ENCODE measurements at places on chromosomes 16 and 17.
A peak's percentile ranks its signal among the peaks of the same experiment; 100 is the strongest.

DNA sequence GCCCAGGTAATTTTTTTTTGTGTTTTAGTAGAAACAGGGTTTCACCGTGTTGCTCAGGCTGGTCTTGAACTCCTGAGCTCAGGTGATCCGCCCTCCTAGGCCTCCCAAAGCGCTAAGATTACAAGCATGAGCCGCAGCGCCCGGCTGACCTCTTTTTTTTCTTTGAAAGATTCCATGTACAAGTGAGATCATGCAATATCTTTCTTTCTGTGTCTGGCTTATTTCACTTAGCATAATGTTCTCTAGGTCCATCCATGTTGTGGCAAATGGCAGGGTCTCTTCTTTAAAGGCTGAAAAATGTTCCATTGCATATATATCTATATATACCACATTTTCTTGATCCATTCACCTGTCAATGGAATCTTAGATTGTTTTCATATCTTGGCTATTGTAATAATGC is 255.0 kb upstream of the MYOCD start:
- no peak for DNase-seq

- DNase-seq: no peak
Measured at GRCh38 chr17:70896843-70897242, 727.5 kb downstream of the KCNJ2 start.

DNA sequence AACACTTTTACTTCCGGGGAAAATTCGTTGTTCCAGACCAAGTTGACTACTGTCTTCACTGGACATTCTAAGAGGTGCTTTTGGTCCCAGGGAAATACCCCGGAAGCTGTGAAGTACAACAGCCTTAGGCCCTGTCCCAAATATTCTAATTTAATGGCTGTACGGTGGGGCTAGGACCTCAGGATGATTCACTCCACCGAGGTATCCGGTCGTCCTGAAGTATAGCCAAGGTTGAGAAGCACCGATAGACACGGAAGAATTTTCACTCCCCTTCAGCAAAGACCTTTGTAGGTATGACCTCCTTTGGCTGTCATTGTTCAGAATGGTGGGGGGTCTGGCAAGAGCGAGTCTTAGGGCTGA is 34.9 kb upstream of the ARL4D start:
- no peak for DNase-seq

DNA sequence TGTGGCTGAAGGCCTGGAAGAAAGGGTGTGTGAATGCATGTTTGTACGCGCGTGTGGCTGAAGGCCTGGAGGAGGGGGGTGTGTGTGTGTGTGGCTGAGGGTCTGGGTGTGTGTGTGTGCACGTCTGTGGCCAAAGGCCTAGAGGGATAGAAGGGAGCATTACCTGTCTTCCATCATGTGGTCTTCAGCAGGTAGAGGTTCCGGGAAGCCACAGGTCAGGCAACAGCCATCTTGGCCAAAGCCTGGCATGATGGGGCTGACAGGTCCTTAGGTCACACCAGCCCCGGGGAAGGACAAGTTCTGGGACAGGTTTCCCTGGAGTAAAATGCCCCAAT is 5.2 kb downstream of the LITAFD start:
- DNase-seq: no peak

DNA sequence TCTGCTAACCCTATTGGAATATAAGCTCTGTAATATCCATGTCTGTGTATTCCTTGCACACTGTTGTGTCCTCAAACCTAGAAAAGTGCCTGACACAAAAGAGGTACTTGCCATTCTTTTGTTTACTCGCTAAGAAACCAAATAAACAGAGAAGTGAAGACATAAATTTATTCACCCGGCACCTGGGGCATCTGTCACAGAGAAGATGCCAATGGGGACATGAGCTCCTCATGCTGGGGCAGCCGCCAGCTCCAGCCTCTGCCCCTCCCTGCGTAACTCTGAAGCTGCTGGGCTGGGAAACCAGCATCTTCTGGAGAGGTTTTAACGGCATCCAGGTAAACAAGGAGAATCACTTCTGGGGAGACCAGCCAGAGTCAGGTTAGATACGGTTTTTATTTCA is 15.1 kb upstream of the CDRT4 start:
- DNase-seq: no peak

- DNase-seq: no peak
Measured at GRCh38 chr17:42001729-42002128, 15.5 kb downstream of the DNAJC7 start.

- DNase-seq: no peak
Measured at GRCh38 chr16:10367616-10368188, 18.2 kb upstream of the ATF7IP2 start.

- DNase-seq: no peak
Measured at GRCh38 chr16:54817940-54818574, 112.6 kb upstream of the IRX5 start.

DNA sequence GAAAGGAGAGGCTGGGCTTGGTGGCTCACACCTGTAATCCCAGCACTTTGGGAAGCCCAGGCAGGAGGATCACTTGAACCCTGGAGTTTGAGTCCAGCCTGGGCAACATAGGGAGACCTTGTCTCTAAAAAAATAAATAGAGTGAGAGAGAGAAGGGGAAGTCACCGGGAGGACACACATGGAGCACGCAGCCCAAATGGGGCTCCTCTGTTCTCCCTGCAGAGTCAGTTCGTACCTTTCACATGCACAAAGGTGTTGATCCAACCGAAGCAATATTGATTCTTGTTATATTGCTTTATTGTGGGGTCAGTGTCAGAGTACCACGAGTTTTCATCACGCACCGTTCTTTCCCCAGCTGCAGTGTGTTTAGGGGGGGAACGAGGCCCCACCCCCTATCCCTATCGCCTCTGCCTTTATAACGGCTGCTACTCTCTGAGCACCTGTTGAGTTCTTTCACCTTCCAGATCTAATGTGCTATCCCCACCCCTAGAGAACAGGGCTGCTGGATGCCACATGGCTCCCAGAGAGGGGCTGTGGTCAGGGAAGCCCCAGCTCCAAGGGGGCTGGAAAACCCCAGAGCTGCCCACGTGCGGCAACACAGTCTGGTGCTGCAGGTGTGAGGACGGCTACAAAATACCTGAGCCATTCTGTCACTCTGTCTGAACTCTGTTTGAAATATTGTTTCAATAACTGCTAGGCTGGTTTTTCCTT is 1.0 kb upstream of the TMEM235 start:
- no peak for DNase-seq

DNA sequence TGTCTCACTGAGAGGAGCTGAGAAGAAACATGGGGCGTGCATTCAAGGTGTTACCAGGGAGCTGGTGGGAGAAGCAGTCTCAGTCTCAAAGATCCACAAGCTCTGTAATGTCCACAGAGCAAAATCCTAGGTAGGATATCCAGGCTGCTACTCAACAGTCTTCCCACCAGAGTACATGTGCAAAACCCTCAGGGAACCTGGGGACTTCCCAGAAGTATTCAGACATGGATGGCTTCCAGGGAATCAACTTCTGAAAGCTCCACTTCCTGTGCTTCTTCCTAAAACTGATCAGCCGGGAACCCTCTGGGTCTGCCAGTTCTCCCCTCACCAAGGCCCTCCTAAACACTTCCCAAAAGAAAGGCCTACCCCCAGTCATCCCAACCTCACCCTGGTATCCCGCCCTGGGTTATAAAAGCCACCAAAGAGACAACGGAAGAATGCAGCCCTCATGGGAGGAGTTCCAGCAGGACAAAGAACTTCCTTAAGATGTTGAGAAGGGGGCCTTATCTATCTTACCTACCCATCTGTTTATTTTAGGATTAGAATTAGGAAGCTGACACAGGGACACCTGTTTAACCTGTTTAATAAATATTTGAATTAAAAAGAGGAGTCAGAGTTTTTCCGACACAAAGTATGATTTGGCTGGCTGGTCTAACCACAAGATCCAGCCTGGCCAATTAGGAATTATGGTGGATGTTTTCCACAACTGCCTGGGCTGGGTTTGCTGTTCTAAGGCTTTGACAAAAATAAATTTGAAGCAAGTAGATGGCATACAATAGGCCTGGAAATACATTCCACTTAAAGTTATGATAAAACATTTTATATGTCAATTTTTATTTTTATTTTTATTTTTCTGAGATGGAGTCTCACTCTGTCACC is 37.0 kb downstream of the CUEDC1 start:
- no peak for DNase-seq

DNA sequence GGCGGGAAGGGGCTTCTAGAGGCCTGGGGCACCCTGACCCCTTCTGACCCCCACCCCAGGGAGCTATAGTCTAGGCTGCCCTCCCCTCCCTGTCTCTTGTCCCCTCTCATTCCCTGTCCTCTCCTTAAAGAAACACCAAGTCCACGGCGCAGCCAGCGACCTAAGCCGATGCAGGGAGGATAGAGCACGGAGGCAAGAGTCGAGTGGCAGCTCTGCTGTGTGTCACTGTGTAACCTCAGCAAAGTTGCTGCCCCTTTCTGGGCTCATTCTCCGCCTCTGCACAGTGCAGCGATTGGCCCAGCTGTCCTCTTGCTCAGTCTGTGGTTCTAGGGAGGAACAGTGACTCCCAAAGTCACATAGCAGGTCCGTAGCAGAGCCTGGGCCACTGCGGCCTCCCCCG is 36.5 kb upstream of the SBK1 start:
- DNase-seq: no peak

DNA sequence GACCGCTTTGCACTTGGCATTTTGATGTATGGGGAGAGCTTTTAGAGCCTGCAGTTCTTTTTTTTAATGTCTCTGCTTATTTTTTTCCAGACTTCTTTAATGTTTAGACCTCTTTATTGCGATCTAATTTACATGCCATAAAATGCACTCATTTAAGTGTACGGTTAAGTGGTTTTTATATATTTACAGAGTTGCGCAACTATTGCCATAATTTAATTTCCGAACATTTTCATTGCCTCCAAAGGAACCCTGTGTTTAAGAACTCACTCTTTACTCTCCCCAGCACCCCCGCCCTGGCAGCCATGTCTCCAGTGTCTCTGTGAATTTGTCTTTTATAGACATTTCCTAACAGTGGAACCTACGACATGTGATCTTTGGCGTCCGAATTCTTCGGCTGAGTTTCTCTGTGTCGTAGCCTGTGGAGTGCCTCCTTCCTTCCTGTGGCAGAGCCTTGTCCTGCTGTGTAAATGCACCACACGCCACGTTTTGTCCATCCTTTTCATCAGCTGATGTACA is 24.0 kb downstream of the ZNF750 start:
- no peak for DNase-seq

DNA sequence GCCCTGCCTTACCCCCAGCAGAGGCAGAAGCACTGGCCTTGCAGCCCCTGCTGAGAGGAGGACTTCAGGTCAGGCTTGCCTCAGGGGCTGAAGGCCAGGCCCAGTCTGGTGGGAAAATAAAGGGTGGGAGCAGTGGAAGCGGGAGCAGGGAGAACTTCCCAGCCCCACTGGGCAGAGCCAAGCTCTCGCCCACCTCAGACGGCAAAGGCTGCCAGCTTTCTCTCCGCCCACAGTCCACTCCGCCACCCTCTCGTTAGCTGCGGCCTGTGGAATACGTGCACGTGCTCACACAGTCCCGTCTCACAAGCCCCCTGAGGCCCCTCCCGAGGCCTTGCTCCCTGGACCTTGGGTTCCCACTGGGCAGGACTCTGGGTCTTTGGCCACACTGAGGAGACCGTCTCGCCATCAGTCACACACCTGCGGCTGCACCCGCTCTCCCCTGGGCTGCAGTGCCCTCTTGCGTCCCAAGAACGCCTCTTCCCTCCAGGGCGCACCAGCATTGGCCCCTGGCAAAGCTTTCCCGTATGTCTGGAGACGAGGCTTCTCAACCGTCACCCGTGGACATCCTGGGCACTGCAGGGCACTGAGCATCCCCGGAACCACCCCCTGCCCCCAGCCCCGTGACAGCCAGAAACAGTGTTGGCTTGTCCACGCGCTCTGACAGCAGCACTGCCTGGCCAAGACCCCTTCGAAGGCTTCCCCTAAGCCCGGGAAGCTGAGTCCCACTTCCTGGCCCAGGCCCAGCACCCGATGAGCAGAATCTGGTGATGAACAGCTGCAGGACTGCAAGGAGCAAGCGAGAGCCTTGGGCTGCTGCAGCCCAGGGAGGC is 8.3 kb downstream of the MRPL28 start:
- peak; percentile 78 for DNase-seq

DNA sequence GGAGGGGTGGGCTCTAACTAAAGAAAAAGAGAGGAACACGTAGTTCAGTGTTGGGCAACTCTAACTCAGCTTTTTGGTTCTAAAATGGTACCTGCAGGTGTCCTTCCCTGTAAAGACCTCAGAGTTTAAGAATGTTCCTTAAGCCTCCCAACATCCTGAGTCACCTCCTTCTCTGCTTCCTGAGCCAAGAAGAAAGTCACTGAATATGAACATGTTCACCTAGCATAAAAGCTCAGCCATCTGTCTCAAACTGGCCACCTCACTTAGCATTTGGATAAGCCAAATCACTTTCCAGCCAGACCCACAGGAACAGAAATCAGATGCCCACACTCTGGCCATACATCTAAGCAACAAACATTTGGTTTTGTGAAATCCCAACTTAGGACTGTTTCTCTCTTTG is 3.7 kb downstream of the TMEM98 start:
- no peak for DNase-seq

GRCh38 chr16:87278191-87279093 is 38.8 kb downstream of the C16orf95 start:
- peak; percentile 35 for DNase-seq

DNA sequence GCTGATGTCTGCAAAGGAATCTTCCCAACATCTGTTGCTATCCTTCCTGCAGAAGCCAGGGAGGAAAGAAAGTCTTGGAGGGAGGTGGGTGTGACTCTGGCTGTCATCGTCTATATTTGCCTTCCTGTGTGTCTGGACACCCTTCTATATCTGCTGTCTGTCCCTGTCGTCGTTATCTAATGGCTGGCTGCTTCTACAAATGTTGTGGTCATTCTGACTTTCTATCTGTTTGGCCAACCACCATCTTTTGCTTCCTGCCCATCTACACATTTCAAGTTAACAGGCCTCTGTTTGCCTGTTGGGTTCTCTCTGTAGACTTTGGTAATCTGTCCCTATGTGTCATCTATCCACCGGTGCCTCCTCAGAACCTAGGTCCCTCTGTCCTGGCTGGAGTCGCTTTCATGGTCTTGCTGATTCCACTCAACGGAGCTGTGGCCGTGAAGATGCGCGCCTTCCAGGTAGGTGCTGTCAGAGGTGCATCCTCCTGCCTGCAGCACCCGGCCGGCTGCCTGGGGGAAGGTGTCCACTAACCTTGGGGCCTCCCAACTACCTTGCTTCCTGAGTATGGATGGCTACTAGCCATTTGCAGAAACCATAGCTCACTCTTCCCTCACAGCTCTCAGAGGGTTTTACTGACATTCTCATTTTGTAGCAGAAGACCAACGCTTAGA is 30.2 kb downstream of the ABCC3 start:
- no peak for DNase-seq

DNA sequence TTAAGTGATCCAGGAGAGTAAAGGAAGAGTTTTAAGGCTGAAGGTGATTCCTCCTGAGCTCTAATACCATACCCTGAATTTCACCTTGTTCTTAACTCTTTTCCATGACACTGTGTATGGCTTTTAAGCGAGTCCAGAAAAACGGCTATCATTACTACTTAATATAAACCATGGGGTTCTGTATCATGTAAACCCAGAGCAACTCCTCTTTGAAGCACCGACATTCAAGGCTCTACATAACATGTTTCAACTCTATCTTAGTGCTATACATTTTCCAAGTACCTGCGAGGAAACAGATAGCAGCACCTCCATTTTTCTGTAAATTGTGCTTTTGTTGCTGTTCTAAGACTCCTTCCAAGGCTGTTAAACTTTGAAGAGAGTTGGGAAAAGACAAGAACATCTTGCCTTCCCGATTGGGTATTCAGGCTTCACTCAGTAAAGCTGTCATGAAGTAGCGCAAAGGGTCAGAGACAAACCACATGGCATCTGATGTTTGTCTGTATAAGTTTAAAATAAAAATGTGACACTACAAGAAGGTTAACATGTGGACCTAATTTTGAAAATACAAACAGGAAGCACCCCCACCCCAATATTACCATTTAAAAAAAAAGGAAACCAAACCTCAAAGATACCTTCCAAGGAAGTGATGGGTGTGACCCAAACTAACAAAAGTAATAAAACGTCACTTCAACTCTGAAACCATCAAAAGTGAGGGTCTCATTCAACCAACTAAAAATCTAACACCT is 3.9 kb downstream of the STAT5B start:
- no peak for DNase-seq

Measured in activated T-cell treated with anti-CD3 and anti-CD28 coated beads, Interleukin-2, amount 50 U/mL, for 1 hour (primary cell).